ENCODE measurements at places on chromosomes 2 and 18.

GRCh38 chr2:101188683-101189405 lies 37.7 kb upstream of the TBC1D8 start:
- DNase-seq: no peak

- DNase-seq: no peak
Measured at GRCh38 chr2:64126601-64127000, 17.6 kb downstream of the PELI1 start.

DNA sequence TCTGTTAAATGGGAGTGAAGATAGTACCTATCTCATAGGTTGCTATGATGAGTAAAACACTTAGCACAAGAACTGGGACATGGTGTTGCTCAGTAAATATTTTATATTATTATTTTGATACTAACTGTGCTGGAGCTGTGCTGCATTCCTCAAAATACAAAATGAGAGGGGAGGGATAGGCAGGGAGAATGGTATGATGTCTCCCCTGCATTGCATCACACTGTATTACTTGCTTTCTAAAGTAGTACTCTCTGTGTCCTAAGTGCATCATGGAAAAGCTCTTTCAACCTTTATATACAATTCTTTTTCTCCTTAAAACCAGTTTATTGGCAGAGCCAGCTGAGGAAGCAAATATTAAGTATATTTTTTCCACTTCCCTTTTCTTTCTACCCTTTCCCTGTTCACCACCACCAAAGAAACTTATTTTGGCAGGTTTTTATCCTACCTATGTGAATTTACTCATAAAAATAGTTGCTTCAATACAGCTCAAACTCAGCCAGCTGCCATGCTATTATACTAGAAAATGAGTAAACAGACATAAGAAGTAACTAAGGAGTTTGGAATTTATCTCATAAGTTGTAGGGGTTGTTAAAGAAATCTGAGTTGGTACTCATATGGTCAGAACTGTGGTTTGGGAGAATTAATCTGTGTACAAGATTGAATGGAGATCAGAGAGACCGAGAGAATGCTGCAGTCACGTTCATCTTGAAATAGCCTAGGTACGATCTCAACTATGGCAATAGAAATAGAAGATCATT lies 60.3 kb downstream of the EHBP1 start:
- DNase-seq: no peak

DNA sequence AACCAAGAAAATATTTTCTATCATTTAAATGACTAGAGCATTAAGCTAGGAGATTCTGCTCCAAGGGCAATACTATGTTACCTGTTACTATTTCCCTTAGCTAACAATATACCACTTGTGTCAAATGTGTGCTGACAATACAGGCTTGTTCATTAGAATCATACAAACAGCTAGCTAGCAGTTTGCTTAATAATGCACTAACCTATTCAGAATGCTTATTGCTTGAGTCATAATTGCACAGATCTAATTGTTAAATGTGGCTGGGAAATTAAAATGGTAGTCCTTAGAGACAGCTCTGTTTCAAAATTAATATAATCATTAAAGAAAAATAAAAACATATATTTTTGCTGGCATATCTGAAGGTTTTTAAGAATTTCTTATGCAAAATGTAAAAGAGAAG lies 344.2 kb downstream of the ERBB4 start:
- no peak for DNase-seq

DNA sequence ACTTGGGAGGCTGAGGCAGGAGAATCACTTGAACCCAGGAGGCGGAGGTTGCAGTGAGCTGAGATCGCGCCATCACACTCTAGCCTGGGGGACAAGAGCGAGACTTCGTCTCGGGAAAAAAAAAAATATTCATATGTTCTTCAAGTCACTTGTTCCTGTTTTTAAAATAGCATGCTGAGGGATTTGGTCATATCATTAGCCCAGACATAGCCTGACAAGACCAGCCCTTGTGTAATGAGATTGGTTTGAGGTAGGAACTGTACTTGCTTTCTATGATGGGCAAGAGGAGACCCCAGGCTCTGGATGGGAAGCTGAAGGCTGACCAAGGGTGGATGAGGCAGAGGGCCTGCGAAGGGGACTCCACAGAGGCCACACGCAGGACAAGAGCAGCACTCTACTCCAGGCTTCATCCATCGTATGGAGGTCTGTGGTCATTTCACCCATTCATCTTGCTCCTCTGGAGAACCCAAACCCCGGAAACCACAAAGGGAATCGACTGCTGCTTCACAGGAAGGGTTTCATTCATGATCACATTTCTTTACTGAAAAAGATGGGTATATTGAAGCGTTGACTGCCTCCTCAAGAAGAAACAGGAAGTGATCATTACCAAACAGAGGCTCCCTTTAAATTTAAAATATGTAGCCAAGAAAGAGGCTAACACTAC lies 87.1 kb upstream of the ZNF397 start:
- no peak for DNase-seq

DNA sequence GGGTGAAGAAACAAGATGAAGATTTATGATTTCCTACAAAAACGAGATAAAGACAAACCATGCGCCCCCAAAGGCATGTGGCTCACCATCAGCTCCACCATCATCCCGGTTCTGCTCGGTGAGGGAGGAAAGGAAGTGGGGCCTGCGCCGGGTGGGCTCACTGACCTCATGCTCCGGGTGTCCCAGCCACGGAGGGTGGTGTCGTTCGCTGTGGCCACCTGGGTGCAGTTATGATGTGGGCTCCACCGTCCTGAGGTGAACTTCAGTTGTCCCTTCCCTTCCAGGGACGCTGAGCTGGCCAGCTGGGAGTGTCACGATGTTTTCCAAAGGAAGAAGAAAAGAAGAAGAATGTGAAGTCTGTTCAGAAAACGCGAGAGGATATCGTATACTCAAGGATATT lies 180.9 kb downstream of the EIPR1 start:
- no peak for DNase-seq

DNA sequence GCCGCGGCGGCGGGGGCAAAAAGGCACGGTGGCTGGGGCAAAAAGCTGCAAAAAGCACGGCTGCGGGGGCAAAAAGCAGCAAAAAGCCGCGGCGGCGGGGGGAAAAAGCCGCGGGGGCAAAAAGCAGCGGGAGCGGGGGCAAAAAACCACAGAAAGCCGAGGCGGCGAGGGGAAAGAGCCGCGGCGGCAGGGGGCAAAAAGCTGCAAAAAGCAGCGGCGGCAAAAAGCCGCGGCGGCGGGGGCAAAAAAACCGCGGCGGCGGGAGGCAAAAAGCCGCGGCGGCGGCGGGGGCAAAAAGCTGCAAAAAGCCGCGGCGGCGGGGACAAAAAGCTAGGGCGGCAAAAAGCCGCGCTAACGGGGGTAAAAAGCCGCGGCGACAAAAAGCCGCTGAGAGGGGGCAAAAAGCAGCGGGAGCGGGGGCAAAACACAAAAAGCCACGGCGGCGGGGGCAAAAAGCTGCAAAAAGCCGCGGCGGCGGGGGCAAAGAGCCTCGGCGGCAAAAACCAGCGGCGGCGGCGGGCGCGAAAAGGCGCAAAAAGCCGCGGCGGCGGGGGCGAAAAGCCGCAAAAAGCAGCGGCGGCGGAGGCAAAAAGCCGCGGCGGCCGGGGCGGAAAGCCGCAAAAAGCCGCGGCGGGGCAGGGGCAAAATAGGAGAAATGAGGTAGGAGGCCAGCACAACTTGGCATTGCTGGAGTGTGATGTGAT lies 123.4 kb downstream of the ANKRD30BL start:
- no peak for DNase-seq

- no peak for DNase-seq
Measured at GRCh38 chr18:9353596-9353995, 19.0 kb downstream of the TWSG1 start.

- no peak for DNase-seq
Measured at GRCh38 chr2:184534986-184535385, 63.3 kb upstream of the ZNF804A start.

GRCh38 chr18:53795610-53796009 lies 428.9 kb downstream of the MBD2 start:
- DNase-seq: no peak

DNA sequence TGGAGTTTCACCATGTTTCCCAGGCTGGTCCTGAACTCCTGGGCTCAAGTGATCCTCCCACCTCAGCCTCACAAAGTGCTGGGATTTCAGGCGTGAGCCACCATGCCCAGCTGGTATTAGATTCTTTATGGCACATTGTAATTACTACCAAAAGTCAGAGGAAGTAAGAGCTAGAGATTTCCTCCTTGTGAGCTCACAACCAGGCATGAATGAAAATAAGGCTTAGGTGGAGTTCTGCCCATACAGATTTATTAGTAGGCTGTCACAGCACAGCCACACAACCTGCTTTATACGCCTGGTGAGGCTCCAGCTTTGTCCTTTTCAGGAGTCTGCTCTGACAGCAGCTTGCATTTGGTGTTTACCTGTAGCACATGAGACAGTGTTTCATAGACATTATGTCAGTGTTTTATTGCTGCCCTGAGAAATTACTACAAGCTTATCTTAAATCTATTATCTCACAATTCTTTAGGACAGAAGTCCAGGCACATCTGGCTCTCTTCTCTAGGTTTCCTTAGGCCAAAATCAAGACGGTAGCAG lies 156.6 kb downstream of the TANC1 start:
- DNase-seq: no peak

DNA sequence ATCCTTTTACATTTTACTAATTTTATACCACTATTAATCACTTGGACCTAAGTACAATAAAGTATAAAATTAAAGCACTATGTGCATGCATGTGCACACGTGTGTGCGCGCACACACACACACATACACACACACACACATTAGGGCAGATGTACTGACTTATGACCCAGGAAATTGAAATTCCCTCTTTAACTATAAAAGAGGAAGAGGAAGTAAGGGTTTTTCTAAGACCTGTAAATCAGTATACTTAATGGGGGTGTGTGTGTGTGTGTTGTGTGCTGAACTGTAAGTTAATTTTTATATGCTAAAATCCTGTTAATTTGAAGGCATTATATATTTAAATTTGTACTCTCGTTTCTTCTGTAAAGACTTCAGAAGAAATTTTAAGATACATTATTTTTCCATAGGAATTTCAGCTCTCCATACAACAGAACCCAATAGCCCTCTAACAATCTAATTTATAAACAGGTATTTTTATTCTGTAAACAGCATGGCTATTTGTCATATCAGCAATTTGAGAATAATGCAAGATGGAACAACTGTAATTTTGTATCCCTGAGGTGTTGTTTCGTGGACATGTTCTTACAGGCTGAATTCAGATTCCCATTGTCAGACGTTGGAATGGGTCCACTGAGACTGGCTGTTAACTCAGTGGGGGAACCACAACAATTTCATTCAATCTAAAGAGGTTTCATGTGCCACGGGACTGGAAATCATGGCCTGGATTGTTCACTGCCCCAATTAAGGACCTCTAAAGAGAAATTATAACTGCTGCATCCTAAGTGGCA lies 90.9 kb downstream of the PLA2R1 start:
- no peak for DNase-seq

DNA sequence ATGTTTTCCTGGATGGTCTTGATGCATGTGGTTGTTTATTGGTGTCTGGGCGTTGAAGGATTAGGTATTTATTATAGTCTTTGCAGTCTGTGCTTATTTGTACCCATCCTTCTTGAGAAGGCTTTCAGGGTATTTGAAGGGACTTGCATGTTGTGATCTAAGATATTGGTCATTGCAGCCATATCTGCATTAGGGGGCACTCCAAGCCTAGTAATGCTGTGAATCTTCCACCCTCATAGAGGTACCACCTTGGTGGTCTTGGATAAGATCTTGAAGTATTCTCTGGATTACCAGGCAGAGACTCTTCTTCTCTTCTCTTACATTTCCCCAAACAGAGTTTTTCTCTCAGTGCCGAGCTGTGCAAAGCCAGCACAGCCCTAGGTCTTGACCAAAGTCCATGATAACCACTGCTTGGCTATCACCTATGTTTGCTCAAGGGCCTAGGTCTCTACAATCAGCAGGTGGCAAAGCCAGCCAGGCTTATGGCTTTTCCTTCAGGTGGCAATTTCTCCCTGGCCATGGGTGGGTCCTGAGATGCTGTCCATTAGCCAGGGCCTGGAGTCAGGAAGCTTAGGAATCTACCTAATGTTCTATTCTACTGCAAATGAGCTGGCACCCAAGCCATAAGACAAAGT lies 15.4 kb upstream of the PPP1R1C start:
- no peak for DNase-seq

- DNase-seq: no peak
Measured at GRCh38 chr18:23540867-23541266, 37.6 kb downstream of the RMC1 start.

GRCh38 chr18:8142131-8142711 lies 467.0 kb upstream of the RAB12 start:
- no peak for DNase-seq
